ENCODE measurements at places on chromosomes 16 and 17. TPM values are rescaled to one million over a fixed set of nuclear protein-coding genes. Genes with fewer than 3 reads are reported as not detected.

DNA sequence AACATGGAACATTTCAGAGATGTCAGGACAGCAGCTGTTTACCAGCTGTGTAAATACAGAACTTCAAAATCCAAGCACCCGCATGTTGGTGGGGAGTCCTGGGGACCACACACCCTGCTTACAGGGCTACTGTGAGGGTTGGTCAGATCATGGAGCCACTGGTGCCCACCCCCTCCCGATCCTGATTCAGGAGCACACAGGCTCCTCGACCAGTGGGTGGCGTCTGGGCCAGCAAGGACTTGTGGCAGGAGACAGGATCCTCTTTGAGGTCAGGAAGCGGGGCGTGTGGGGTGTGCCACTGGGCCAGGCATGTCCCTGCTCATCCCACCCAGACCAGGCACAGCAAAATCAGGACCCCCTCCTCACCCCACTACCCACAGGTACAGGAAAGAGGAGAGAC, 83.6 kb downstream of the SDK2 start:
- no peak overlapping the region for H3K27ac ChIP-seq
- no peak for DNase-seq
- H3K27me3 ChIP-seq: no peaks in the 10 kb centered on the region
- no peaks in the 10 kb centered on the region for H3K36me3 ChIP-seq
- no peak overlapping the region for H3K4me3 ChIP-seq

DNA sequence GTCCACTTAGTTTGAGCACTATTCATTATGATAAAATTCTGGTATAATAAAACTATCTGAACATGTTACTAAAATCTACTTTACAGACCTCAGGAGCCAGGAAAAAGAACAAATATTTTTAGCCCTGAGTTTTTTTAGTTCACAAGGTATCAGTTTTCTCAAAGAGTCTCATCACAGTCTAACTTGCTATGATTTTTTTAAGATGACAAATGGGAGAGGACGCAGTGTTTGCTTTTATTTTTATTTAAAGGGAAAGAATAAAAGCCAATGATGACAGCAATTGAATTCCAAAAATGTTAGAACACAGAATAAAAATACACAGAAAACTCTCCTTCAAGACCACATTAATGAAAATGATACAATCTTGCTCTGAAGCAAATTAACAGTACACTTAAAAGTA, 7.4 kb downstream of the MED13 start:
- DNase-seq: no peak
- no peaks in the 10 kb centered on the region for H3K27me3 ChIP-seq
- H3K4me3 ChIP-seq: no peak overlapping the region
- peaks cover 63% of the 10 kb centered on the region for H3K4me1 ChIP-seq

DNA sequence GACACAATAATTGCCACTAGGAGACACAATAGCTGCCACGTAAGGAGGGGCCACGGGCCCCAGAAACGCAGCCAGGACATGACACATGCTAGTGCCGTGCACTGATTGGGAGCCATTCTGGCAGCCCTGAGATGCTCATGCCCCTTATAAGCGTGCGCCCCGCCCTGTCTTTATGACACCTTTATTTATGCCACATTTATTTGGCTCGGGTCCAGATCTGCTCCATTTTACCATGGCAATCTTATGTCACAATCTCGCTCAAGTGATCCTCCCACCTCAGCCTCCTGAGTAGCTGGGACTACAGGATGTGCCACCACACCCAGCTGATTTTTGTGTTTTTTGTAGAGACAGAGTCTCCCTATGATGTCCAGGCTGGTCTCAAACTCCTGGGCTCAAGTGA, 43.8 kb upstream of the NF1 start:
- no peaks in the 10 kb centered on the region for H3K4me1 ChIP-seq
- no peaks in the 10 kb centered on the region for H3K36me3 ChIP-seq
- DNase-seq: no peak
- no peaks in the 10 kb centered on the region for H3K27me3 ChIP-seq
- H3K4me3 ChIP-seq: no peak overlapping the region
- no peak overlapping the region for H3K27ac ChIP-seq

GRCh38 chr17:28008513-28008912, 34.0 kb upstream of the NLK start:
- peak; percentile 69 for DNase-seq
- H3K4me3 ChIP-seq: no peak overlapping the region
- H3K27me3 ChIP-seq: no peaks in the 10 kb centered on the region
- H3K36me3 ChIP-seq: no peaks in the 10 kb centered on the region
- no peak overlapping the region for H3K27ac ChIP-seq

C1QTNF1 gene
- total RNA-seq: 50.1 TPM

GRCh38 chr16:27636453-27637240, 86.7 kb downstream of the KATNIP start:
- H3K36me3 ChIP-seq: no peaks in the 10 kb centered on the region
- H3K4me3 ChIP-seq: no peak overlapping the region
- no peak overlapping the region for H3K27ac ChIP-seq
- H3K27me3 ChIP-seq: no peaks in the 10 kb centered on the region

CRHR1 gene
- not detected for total RNA-seq

DNA sequence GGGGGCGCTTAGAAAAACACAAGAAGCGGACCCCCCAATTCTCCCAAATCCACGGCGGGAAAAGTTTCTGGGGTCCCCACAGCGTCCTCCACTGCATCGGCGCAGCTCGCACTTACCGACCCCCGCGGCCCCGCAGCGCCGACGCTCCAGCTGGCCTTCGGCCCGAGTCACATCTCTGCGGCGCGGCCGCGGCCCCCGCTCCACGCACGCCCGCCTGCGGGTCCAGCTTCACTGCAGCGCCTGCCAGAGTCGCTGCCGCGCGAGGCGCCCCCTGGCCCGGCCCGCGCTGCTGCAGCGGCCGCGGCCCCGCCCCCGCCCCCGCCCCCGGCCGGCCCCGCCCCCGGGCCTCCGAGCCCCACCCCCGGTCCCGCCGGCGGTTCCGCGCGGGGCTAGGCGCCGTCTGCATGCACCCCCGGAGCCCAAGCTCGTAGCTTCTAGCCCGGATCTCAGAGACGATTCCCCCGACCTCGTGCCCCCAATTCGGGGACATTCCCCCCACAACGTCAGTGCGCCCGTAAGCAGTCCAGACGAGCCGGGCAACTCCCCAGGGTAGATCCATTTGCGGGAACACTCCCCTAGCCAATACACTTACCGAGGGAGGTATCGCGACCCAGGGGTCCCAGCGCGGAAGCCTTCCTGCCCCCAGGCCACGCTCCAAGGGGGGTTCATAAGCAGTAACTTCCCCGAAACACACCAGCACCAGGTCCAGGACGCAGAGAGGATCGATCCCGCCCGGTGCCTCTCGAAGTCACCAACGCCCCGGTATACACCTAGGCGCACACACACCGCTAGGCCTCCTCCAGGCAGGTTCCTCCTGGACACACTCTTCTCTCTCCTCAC, at the start of gene GPRC5B:
Gene GPRC5B (minus strand): TSS at position 238 of the 840 bp plus-strand sequence. CDS start 12,003 bp downstream, outside the sequence.
- DNase-seq: peak; percentile 51
- no peaks in the 10 kb centered on the region for H3K27me3 ChIP-seq
- peak within 1 kb of the TSS; percentile 57 for H3K4me3 ChIP-seq
- peaks cover 22% of the 10 kb centered on the region for H3K4me1 ChIP-seq

- no peaks in the 10 kb centered on the region for H3K4me1 ChIP-seq
- H3K36me3 ChIP-seq: peaks cover 6% of the 10 kb centered on the region
These were observed 49.7 kb upstream of the ITGA2B start for GRCh38 chr17:44439168-44439567.

ATAD5 gene
- 1.6 TPM for total RNA-seq

GGT6 gene
- total RNA-seq: 85.7 TPM

GRCh38 chr16:55039931-55040330, 109.3 kb downstream of the IRX5 start:
- no peaks in the 10 kb centered on the region for H3K36me3 ChIP-seq
- H3K4me3 ChIP-seq: no peak overlapping the region
- DNase-seq: no peak

GRCh38 chr16:10045291-10045775, 136.9 kb downstream of the GRIN2A start:
- H3K27me3 ChIP-seq: no peaks in the 10 kb centered on the region
- no peaks in the 10 kb centered on the region for H3K36me3 ChIP-seq
- no peak for DNase-seq
- H3K4me3 ChIP-seq: no peak overlapping the region
- H3K4me1 ChIP-seq: peaks cover 7% of the 10 kb centered on the region
- H3K27ac ChIP-seq: no peak overlapping the region

DNA sequence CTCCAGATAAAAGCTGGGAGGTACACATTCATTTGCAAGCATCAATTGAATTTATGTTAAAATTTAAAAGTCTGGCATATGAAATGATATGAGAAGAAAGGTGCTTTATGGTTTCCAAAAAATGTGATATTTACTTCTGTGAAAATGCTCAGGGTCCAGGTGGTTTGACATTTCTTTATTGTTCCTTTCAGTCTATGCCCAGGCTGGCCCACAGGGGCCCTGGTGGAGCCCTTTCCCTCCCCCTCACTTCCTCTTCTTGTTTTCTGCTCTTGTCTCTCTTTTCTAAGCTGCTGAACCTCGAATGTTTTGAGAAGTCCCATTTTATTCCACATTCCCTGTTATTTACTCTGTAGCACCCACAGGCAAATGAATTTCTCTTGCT, 127.8 kb downstream of the HS3ST3B1 start:
- no peak overlapping the region for H3K4me3 ChIP-seq
- no peak overlapping the region for H3K27ac ChIP-seq
- no peak for DNase-seq
- H3K27me3 ChIP-seq: no peaks in the 10 kb centered on the region

GRCh38 chr16:86891631-86892030, 313.3 kb downstream of the FOXL1 start:
- H3K36me3 ChIP-seq: no peaks in the 10 kb centered on the region
- H3K4me1 ChIP-seq: no peaks in the 10 kb centered on the region
- peaks cover 6% of the 10 kb centered on the region for H3K27me3 ChIP-seq
- DNase-seq: no peak
- no peak overlapping the region for H3K4me3 ChIP-seq

ADGRG1 gene
- total RNA-seq: 61.6 TPM

EFNB3 gene
- 0.78 TPM for total RNA-seq

- peak; percentile 13 for DNase-seq
- peaks cover 8% of the 10 kb centered on the region for H3K36me3 ChIP-seq
- no peaks in the 10 kb centered on the region for H3K4me1 ChIP-seq
- no peak overlapping the region for H3K4me3 ChIP-seq
- no peaks in the 10 kb centered on the region for H3K27me3 ChIP-seq
These were observed 13.6 kb downstream of the VASN start for GRCh38 chr16:4385066-4385788.

TMEM220 gene
- total RNA-seq: 4.4 TPM

DNA sequence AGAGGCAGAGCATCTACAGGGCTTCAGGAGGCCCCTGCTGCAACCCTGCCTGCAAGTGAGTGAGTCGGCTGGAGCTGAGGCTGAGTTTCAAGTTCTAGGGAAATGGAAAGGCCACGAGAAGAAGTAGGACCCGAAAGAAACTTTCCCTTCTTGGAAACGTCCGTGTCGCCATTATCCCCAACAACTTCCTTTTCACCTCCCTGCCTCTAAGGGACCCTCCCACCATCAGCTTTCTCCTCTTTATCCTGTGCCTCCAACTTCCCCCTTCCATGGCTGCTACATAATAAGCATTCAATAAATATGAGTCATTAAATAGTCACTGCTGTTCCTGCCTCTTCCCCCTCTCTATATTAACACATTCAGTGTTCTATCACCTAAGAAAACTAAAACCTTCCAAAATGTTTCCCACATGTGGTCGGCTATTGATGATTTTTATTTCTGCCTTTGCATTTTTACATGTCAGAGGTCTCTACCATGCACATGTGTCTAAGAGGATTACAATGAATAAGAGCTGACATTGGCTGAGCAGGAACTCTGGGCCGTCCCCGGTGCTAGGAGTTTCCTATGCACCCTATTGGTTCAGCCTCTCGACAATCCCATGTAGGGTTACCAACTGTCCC, 115.9 kb upstream of the TNRC6C start:
- H3K4me3 ChIP-seq: no peak overlapping the region
- H3K4me1 ChIP-seq: peaks cover 16% of the 10 kb centered on the region
- no peak for DNase-seq
- no peak overlapping the region for H3K27ac ChIP-seq
- no peaks in the 10 kb centered on the region for H3K36me3 ChIP-seq
- H3K27me3 ChIP-seq: no peaks in the 10 kb centered on the region

- H3K36me3 ChIP-seq: no peaks in the 10 kb centered on the region
- no peak for DNase-seq
- no peak overlapping the region for H3K4me3 ChIP-seq
- no peaks in the 10 kb centered on the region for H3K27me3 ChIP-seq
These were observed 12.1 kb downstream of the NHERF1 start for GRCh38 chr17:74760404-74761105.

DNA sequence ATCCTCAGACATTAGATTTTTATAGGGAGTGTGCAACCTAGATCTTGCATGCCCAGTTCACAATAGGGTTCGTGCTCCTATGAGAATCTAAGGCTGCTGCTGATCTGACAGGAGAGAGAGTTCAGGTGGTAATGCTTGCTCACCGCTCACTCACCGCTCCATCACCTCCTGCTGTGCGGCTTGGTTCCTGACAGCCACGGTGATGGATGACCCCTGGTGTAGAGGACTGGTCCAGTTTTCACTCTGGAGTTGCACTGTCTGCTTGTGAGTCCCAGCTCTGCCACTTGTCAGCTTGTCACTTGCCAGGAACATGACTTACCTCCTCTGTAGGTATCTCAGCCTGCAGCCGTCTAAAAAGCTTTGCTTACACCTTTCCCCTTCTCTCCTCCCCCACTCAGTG, 214.6 kb downstream of the SNX29 start:
- no peak for DNase-seq
- no peaks in the 10 kb centered on the region for H3K27me3 ChIP-seq
- H3K27ac ChIP-seq: no peak overlapping the region
- peaks cover 7% of the 10 kb centered on the region for H3K4me1 ChIP-seq
- no peaks in the 10 kb centered on the region for H3K36me3 ChIP-seq
- H3K4me3 ChIP-seq: no peak overlapping the region

DNA sequence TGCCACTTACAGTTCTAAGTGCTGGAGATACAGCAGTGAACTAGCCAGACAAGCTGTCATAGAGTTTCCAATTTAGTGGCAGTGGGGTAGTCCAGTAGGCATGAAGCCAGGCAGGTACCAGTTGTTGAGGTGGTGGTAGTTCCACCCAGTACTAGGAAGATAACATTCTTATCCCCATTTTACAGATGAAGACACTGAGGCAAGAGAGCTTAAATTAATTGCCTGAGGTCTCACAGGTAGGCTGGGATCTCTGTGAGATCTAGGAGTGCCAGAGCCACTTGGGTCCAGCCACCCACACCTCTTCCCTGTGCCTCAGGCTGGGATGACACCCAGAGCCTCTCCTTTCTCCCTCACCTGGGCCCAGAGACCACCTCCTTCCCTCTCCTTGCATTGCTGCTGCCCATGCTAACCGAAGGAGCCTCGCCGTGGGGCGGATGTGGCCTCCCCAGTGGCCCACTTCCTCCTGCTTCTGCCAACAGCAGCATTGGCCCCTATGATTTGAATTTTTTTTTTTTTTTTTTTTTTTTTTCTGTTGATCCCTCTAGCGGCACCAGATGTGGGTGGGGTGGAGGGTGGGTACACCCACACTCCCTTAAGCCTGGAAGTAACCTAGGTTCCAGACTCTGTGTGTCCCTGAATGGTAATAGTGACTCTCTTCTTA, 114.0 kb downstream of the PRKCB start:
- no peak for DNase-seq
- no peaks in the 10 kb centered on the region for H3K4me1 ChIP-seq
- no peak overlapping the region for H3K27ac ChIP-seq
- H3K27me3 ChIP-seq: no peaks in the 10 kb centered on the region
- H3K4me3 ChIP-seq: no peak overlapping the region
- no peaks in the 10 kb centered on the region for H3K36me3 ChIP-seq
